ENCODE measurements at places on chromosomes 16 and 17. TPM values are rescaled to one million over a fixed set of nuclear protein-coding genes. Genes with fewer than 3 reads are reported as not detected.

GRCh38 chr16:11315510-11315909, 29.7 kb upstream of the RMI2 start:
- DNase-seq: peak; percentile 89

DNA sequence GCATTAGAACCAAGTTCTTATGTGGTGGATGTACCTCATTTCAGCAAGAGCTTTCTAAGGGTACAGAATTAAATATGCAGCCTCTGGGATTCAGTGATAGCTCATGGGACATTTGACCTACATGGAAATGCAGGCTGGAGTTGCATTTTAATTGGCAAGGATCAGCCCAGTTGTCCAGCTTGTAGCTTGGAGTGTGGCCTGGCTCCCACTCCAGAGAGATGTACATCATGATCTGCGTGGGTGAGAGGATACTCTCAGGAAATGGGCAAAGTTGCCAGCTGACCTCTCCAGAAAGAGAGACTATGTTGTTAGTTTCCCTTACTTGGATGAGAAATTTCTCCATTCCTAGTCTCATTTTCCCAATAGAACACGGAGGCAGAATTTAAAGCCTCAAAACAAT, 555.3 kb downstream of the MAF start:
- no peak for DNase-seq

- DNase-seq: no peak
Measured at GRCh38 chr16:64773184-64773583, 348.7 kb downstream of the CDH11 start.

- DNase-seq: peak; percentile 69
Measured at GRCh38 chr17:44599298-44600175, 42.3 kb downstream of the FZD2 start.

DNA sequence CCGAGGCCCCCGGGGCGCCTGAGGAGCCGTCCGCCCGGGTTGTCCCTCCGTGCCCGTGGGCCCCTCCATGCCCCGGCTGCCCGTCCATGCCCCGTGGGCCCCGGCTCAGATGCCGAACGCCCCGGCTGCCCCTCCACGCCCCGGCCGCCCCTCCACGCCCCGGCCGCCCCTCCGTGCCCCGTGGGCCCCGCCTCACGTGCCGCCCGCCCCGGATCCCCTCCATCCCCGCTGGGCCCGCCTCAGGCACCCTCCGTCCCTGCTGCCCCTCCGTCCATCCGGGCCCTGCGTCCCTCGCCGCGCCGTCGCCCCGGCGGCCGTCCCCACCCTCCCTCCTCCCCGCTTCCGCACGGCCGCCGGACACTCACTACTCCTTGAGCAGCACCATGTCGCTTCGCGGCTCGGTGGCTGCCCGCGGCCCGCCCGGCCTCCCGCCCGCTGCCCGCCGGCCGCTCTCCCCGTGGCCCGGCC, 382 bp downstream of the PITPNA start:
- peak; percentile 37 for DNase-seq

DNA sequence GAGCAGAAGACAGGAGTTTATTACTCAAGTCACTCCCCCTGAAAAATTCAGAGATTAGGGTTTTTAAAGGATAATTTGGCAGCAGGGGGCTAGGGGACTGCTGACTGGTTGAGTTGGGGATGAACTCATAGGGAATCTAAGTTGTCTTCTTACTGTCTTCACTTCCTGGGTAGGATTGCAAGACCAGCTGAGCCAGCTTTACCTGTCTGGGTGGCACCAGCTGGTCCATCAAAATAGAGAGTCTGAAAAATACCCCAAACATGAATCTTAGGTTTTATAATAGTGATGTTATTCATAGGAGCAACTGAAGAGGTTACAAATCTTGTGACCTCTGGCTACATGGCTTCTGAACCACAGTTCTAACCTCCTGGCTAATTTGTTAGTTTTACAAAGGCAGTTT, 157.9 kb downstream of the PPM1E start:
- no peak for DNase-seq

- DNase-seq: no peak
Measured at GRCh38 chr17:64535357-64535756, 28.6 kb downstream of the CEP95 start.

The SLC5A2 gene
- not detected for total RNA-seq

The CCDC78 gene
- total RNA-seq: 5.0 TPM

DNA sequence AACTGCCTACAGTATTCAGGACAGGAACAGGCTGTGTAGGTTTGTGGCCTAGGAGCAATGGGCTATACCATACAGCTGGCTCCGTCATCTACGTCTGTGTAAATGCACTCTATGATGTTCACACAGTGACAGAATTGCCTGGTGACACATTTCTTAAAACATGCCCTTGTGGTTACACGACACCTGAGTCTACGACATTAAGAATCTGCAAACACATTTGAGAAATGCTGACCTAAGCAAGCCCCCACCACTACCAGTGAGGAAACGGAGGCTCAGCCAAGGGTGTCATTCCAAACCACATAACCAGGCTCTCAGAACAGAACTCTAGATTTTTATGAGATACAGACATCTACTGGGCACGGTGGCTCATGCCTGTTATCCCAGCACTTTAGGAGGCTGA, 23.5 kb downstream of the USP36 start:
- no peak for DNase-seq

- DNase-seq: peak; percentile 88
Measured at GRCh38 chr17:50209472-50210239, 8.2 kb upstream of the COL1A1 start.

- no peak for DNase-seq
Measured at GRCh38 chr17:56119191-56119590, 34.1 kb upstream of the ANKFN1 start.

GRCh38 chr16:69329369-69330285, 761 bp downstream of the PDF start:
- no peak for DNase-seq

- DNase-seq: no peak
Measured at GRCh38 chr16:27427538-27427937, 25.6 kb downstream of the IL21R start.

DNA sequence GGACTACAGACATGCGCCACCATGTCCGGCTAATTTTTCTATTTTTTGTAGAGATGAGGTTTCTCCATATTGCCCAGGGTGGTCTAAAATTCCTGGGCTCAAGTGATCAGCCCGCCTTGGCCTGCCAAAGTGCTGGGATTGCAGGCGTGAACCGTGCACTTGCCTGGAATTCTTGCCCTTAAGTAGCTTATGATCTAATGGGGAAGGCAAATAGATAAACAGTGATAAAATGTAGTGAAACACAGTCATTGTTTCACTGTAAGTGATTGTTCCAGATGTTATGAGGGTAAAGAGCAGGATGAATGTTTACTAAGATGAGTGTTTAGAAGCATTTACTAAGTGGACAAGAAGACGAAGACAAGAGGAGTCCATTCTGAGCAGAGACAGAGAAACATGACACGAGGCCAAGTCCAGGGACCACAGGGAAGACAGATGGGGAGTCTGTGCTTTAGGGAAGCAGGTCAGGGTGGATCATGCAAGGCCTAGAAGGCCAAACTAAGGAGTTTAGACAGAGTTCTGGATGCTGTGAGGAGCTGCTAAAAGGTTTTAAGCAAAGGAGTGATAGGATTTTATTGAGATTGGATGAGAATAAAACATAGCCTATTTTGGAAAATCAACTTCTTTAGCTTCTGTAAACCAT, 36.9 kb downstream of the YPEL2 start:
- no peak for DNase-seq

DNA sequence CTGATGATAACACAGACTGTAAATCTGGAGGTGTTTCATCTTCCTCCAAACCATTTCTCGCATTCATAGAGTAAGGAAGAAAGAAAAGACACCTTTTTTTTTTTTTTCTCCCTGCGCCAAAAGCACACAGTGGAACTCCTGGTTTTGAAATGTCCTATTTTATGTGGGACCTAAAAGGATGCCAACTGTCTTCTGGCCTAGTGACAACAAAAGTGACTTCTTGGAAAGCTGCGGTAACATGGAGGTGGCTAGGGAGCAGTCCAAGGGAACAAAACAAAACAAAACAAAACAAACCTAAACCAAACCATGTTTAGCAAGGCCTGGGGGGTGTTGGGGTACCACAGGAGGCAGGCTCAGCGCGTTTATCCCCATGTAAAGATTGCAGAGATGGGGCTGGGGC, 174.8 kb downstream of the XYLT1 start:
- no peak for DNase-seq

DNA sequence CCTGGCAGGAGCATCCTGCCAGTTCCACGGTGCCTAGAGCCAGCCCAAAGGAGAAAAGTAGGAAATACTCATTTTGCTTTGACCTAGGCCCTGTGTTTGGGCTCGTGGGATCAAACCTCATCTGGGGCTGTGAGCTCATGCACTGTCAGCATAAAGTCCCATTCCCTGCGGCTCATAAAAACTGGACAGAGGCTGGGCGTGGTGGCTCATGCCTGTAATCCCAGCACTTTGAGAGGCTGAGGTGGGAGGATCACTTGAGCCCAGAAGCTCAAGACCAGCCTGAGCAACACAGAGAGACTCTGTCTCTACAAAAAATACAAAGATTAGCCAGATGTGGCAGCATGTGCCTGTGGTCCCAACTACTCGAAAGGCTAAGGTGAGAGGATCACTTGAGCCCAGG, 17.9 kb downstream of the ATP6V0D1 start:
- no peak for DNase-seq

DNA sequence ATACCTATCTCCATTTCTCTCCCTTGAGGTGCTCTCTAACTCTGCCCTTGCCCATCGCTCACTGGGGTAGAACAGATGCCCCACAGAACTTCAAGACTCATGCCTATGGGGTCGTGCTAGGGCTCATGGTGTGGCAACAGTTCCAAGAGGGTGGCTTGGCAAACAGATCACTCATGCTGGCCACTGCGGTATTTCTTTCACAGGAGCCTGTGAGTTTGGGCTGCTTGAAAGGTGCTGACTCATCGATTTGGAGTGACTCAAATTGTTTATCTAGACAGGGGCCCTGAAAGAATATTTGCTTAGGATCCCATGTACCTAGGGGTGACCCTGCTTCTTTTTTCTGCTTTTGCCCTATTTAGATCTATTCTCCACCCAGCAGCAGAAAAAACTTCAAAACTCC, 69.9 kb downstream of the IRX5 start:
- DNase-seq: no peak

DNA sequence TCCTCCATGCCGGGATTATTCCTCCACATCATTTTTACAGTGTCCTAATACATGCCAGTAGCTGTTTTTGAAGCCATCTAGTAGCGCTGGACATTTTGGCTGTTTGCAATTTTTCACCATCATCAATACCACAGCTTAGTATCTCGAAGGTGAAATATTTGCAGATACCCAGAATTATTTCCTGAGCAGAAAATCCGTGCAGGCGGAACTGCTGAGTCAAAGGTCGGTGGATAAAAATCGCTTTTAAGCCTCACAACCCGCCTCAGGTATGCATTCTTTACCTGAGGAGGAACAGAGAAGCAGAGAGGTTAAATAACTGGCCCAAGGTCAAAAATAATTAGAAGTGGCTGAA, 584 bp upstream of the TNRC6A start:
- no peak for DNase-seq

DNA sequence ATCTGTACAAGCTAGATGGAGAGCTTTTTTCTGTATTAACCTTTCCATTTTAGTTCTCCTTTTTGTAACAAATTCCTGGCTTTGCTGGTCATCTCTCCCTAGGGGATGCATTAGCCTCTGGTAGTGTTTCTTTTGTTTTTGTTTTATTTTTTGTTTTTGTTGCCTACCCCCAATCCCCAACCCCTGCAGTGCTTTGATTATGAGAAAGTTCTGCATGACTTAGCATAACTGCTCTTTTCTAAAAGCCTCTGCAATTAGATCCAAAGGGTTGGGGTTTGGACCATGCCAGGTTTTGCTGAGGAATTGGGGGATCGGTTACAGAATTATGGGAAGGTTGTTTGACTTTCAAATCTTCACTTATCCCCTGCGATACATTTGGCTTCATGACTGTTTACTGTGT, 98.2 kb downstream of the ADAMTS18 start:
- no peak for DNase-seq

The ARHGAP23 gene
- total RNA-seq: 37.9 TPM

DNA sequence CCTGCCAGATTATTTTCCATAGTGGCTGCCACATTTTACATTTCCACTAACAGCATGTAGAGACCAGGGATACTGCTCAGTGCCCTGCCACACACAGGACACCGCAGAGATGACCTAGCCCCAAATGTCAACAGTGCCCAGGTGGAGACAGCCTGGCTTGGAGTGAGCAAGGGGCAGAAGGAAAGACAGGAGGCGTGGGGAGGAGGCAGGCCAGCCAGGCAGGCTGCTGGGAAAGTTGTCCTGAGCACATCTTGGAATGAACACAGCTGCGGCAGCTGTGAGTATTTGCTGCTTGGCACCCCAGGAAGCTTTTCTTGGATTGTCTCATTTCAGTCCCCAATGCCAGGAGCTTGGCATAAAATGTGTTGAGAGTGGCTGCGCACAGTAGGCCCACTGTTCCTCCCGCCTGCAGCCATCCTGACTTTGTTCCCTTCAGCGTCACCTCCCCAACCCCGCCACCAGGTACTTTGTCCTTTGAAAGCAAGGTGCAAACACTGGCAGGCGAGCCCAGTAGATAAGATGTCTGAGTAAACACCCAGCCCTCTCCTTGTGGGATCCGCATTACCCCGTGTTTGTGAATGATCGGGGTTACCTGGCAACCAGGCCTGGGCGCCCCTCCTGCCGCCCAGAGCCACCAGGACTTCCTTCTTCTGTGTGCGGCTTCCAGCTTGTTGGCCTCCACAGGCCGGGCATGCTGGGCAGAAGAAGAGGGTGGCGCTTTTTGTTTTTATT, 114.0 kb downstream of the CMIP start:
- no peak for DNase-seq

GRCh38 chr17:82007228-82007494, 15.5 kb downstream of the CENPX start:
- DNase-seq: no peak

DNA sequence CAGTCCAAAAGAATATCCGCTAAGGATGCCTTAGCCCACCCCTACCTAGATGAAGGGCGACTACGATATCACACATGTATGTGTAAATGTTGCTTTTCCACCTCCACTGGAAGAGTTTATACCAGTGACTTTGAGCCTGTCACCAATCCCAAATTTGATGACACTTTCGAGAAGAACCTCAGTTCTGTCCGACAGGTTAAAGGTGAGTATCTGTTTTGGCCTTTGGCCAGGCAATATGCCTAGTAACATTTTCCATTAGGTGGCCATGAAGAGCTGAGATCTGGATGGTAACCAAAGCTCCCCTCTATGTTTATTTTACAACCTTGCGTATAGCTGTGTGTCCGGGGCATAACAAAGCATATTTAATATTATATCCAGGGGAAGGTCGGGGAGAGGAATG, 128.0 kb upstream of the TMEM97 start:
- DNase-seq: no peak

DNA sequence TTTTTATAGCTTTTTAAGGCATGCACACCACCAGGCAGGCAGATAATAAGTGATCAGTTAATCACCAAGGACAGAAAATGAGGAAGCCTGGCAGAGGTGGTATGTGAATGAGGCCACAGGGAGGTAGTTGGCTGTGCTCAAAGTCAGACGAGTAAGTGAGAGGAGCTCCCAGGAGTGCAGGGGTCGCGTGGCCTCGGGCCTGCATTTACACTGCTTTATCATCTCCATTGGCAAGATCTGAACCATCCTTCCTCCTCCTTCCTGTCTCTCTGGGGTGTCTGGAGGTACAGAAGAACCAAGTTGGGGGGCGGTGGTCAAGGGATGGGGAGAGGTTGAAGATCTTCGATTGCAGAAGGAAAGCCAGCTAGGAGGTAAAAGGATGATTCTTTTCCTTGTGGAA, 320.1 kb downstream of the SOX9 start:
- DNase-seq: no peak

The TP53I13 gene
- total RNA-seq: 45.0 TPM

- DNase-seq: no peak
Measured at GRCh38 chr16:4814046-4814445, 11.6 kb upstream of the ROGDI start.

GRCh38 chr17:54028986-54029580, 206.4 kb downstream of the KIF2B start:
- DNase-seq: no peak

GRCh38 chr17:73551759-73552158, 92.5 kb downstream of the SDK2 start:
- DNase-seq: no peak
